ENCODE measurements at places on chromosomes 13 and 19.

- DNase-seq, result no peak
Measured at GRCh38 chr19:51014242-51014641, 5.3 kb downstream of the KLK10 start.

- DNase-seq, result no peak
Measured at GRCh38 chr13:66624302-66624701, 605.8 kb downstream of the PCDH9 start.

- DNase-seq, result no peak
Measured at GRCh38 chr19:29662278-29662603, 3.0 kb upstream of the PLEKHF1 start.

DNA sequence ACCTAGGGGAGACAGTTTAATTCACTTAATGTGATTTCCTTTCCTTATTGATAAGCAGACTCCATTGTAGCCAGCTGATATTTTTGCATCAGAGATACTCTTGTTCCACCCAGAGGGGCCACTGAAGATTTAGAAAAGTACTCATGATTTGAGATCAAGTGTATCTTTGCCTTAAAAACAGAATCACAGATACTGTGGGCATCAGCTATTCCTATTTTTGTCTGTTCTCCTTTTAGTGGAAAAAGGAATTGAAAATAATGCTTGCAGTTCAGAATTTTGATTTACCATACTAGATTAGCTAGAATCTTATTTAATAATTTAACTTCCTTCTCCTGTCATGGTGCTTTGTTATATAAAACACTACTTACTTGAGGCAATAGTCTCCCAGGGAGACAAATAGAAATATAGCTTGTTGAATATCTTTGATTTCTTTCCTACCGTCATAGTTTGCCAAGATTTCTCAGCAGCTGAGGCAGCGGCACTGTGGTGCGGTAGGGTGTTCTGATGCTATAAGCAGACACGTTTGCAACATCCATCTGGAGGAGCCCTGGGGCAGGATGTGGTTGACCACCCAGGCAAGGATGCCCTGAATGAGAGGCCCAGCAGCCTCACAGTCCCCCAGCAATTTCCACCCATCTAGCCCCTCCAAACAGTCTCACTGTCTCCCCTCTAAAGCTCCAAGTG is 47.0 kb upstream of the RAP2A start:
- DNase-seq, result peak; percentile 26

DNA sequence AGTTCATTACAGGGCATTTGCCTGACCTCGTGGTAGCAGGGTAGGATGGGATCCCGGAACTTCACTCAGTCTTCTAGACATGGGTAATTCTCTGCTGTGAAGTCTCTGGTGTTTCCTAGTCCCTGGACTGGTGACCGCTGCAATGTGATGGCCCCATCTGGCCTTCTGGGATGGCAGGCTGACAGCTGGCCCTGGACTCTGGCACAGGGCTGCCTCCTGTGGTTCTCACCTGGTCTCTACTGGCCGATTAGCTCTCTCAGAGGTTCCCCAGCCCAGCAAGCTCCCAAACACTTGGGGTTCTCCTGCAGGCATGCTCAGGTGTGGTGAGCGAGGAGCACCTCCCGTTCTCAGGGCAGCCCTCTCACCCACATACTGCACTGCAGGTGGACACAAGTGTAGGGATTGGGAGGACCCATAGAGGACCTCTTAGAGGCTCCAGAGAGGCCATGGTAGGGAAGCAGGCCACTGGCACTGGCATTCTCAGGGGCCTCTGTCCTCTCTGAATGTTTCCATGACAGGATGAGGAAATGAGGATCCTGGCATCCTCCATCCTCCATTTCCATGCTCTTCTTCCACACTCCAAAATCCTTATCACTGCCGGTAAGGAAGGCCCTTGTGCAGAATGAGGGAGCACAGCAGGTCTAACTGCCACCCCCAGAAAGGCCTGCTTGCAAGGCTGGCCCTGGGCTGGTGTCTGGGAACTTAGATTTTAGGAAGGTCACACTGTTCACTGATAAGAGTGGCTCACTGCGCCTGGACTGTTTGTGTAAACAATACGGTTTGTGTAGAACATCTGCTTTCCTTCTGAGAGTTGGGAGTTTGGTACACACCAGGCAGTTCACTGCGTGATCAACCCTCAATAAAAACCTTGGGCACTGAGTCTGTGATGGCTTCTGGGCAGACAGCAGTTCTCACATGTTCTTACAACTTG is 31.5 kb upstream of the FARP1 start:
- DNase-seq, result no peak

GRCh38 chr13:109547942-109548341 is 238.4 kb downstream of the IRS2 start:
- no peak for DNase-seq

- no peak for DNase-seq
Measured at GRCh38 chr19:10820173-10820572, 15.8 kb downstream of the TMED1 start.
